ENCODE measurements at places on chromosomes 7 and 10. TPM values are rescaled to one million over a fixed set of nuclear protein-coding genes. Genes with fewer than 3 reads are reported as not detected.

COL13A1 gene
- 1.5 TPM for total RNA-seq

ZNF511 gene
- total RNA-seq: 50.5 TPM

DIP2C gene
- total RNA-seq: 43.4 TPM

DOCK1 gene
- total RNA-seq: 46.2 TPM

GRM3 gene
- total RNA-seq: 0.47 TPM

SFTPA1 gene
- not detected for total RNA-seq

Data from testis (tissue), 5 donors.